ENCODE measurements at places on chromosomes 7 and 10.

GRCh38 chr7:46210467-46210866 lies 289.4 kb upstream of the IGFBP3 start:
- DNase-seq: peak; percentile 7

DNA sequence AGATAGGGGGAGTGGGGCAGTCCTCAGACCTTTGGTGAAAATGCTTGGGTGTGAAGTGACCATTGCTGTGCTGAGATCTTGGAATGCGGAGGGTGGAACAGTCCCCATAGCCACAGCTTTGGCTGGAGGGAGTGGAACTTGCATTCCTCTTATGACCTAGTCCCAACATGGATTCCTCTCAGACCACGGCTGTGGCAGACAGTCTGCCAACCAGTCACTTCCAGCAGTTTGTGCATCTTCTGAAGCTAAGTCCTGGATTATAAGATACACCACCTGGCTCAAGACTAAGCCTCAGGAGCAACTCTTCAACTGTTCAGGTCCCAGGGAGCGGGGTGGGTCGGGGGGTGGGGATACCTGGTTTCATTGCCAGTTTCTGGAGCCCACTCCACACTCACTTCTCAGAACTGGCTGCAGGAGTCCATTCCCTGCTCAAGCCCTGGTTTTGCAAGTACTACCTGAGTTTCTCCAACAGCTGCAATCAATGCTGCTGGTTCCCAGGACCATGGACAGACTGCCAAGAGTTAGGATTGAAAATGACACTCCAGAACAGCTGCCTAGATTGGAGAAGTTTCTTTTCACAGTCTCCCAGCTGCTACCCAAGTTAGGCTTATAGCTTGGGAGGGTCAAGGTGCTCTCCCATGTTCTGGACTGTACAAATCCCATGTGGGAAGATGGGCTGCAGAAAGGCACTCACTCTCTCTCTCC lies 29.1 kb upstream of the DGKB start:
- DNase-seq: no peak

GRCh38 chr7:28544453-28545117 lies 132.3 kb downstream of the CREB5 start:
- DNase-seq: no peak

DNA sequence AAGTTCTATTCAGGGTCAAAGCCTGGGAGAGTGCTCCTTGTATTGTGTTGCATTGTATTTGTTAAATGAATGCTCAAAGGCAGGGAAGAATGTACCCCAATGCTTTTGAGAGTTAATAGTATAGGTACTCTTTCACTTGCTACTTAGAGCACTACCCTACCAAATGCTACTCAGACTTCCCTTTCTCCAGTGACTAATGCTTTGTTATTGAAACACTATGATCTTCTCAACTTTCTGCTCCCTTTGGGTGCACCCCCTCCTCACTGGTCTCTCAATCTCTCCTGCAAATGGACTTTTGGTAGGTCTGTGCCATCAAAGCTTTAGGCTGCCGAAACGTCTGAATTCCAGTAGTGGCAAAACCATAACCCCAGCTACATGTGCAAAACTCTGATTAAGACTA lies 177.7 kb upstream of the AHR start:
- DNase-seq: no peak

Data from fibroblast of villous mesenchyme (primary cell).